IMR-90 (cell line): ENCODE measurements at places on chromosomes 5 and 9. TPM values are rescaled to one million over a fixed set of nuclear protein-coding genes. Genes with fewer than 3 reads are reported as not detected.

Gene KIF12
- not detected in 2 replicates for total RNA-seq

Gene PCDHA12
- total RNA-seq, result not detected in 2 replicates

GRCh38 chr9:131492070-131492469 lies 10.6 kb upstream of the POMT1 start:
- no peak overlapping the region for H3K4me3 ChIP-seq
- H3K4me1 ChIP-seq, result no peaks in the 10 kb centered on the region
- H3K36me3 ChIP-seq, result peaks cover 94% of the 10 kb centered on the region

DNA sequence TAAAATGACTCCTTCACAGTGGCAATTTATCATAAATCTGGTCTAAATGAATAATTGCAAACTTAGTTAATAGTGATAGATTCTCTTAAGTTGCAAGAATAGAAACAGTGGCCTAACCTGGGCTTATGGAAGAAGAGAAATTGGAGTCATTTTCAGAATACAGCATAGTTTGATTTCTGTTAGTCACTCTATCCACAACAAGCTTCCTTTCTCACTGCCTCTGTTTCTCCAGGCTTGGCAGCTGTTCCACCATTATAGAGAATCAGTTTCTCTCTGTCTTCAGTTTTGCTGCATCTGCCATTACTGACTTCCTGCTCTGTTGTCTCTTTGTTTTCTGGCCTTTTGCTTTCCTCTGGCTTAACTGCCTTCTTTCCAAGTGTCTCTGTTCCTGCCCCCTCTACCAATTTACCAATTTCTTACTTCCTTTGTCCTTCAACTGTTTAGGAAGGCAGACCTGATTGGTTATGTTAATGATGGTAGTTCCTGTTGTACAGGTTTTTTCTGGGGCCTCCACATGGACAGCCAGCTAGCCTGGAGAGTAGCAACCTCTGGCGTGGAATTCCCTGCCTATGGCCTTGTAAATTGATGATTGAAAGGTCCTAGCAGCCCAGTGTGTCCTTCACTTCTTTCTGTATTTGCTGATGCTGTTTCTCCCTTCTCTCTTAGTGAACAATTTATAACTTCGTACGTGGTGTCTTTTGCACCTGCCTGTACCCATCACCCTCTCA lies 75.9 kb upstream of the RASGRF2 start:
- 0 out of 2 replicates have a peak, but pooled peaks cover 2% of the 10 kb centered on the region for H3K36me3 ChIP-seq
- no peaks in the 10 kb centered on the region for H3K27me3 ChIP-seq
- H3K4me3 ChIP-seq, result no peak overlapping the region
- DNase-seq, result no peak

- no peak overlapping the region for H3K4me3 ChIP-seq
- H3K36me3 ChIP-seq, result peaks cover 5% of the 10 kb centered on the region
- peaks cover 9% of the 10 kb centered on the region for H3K4me1 ChIP-seq
- H3K27me3 ChIP-seq, result no peaks in the 10 kb centered on the region
- peak; percentile 96 for DNase-seq
These were observed 117.3 kb downstream of the GDNF start for GRCh38 chr5:37722236-37723161.

DNA sequence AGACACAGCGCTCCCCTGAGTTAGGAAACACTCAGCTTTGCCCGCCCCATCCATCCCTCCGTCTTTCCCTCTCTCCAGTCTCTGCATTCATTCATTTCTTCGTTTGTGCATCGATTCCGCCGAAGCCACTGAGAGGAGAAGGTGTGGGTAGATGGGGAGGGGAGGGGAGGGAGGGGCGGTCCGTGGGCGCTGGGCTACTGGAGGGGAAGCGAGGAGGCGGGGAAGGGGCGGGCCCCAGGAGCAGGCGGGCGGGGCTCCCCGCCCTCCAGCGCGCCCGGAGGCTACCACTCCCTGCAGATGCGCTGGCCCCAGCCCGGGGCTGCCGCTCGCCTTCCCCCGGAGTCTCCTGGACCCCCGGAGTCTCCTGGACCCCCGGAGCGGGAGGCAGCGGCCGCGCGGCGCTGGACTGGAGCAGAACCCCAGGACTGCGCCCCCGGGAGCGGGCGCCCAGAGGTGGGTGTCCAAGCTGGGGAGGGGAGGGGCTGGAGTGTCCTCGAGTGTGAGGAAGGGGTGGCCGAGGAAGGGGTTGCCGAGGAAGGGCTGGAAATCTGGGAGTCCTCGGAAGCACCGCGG lies 159.5 kb downstream of the C9orf152 start:
- peak; percentile 79 for DNase-seq
- H3K27me3 ChIP-seq, result no peaks in the 10 kb centered on the region
- peaks cover 1% of the 10 kb centered on the region; the same call in 1 of the 2 replicates for H3K36me3 ChIP-seq
- H3K4me1 ChIP-seq, result peaks cover 9% of the 10 kb centered on the region
- peak overlapping the region; percentile 71 for H3K4me3 ChIP-seq

DNA sequence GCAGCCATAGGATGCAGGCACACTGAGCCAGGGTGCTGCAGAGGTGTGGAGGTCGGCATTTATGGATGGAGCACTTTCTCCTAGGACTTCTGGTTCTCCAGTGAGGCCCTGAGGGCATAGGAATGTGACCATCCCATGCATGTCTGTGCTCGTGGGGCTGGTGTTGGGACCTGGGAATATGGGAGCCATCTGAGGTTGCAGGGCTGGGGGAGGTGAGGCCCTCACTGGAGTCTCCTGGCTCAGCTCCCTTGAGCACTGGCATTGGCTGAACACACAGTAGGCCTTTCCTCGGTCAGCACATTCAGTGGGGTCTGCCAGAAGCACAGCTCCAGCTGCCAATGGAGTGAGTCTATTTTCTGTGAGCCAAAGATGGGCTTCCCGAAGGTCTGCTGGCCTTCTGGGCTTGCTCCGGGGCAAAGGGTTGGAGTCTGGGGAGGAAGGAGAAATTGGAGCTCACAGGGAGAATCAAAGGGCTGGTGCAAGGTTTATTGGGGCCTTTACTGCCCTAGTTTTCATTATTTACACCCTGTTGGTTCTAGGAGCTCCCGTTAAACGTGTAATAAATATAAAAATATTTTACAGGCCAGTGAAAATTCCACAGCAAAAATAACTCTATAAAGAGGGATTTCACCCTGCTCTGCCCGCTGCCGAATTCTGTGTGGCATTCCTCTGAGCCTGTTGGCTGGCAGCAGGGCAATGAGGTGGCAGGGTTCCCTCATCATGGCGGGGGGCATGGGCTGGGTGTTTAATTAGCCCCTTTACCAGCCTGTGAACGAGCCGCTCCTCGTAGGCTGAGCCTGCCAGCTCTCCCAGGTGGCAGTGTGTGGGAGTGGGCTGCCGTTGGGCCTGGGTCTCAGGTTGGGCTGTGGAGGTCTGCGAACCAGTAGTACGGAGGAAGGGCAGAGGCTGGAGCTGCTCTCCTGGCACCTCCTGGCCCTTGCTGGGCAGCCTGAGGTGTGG lies 31.6 kb upstream of the PITX1 start:
- H3K4me3 ChIP-seq, result no peak overlapping the region
- no peak overlapping the region for H3K27ac ChIP-seq
- H3K36me3 ChIP-seq, result peaks cover 3% of the 10 kb centered on the region; the same call in 1 of the 2 replicates
- peaks cover 6% of the 10 kb centered on the region; the same call in 1 of the 2 replicates for H3K27me3 ChIP-seq
- H3K4me1 ChIP-seq, result no peaks in the 10 kb centered on the region

- H3K4me3 ChIP-seq, result no peak overlapping the region
- peaks cover 2% of the 10 kb centered on the region; the same call in 1 of the 2 replicates for H3K4me1 ChIP-seq
- no peaks in the 10 kb centered on the region; the same call in 1 of the 2 replicates for H3K27me3 ChIP-seq
These were observed 2.1 kb upstream of the PSIP1 start for GRCh38 chr9:15512889-15513288.

DNA sequence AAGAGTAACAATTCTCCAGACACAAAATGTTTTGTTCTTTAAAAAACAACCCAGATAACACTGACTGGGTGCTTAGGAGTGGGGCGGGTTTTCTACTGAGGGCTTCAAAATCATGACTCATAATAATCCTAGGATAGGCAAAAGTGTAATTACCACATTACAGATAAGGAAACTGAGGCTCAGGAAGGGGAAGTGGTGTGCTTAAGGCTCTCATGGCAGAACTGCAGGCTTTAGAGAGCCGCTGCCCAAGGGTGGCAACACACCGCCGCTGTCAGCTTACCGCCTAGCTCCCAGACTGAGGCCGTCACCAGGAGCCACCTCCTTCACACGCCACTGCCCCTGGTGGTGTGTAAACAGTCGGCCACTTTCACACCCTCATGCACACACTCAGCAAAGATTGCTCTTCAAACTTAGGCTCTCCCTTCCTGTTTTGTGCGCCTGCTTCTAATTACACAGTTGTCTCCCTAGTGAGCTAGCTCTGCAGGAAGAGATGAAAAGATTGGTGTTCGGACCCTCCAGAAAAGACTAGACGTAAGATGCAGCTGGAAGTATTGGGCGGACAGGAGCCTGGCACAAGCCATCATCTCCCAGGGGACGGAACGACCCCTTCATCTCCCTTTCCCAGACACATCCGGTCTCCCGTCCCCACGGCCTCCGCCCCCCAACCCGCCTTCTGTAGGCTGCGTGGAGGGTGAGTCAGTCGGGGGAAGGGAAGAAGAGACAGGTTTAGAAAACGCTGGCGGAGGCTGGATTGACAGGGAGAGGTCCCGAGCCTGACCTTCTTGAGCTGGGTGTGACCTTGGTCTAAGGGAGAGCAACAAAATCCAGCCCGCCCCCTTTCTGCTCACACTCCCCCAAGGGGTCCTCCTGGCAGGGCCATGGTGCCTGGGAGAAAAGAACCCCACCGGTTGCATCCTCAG lies 162.7 kb downstream of the SYK start:
- no peak overlapping the region for H3K27ac ChIP-seq
- no peaks in the 10 kb centered on the region for H3K27me3 ChIP-seq
- DNase-seq, result no peak
- H3K4me3 ChIP-seq, result no peak overlapping the region
- H3K4me1 ChIP-seq, result peaks cover 5% of the 10 kb centered on the region

GRCh38 chr9:133533857-133534256 lies 647 bp upstream of the ADAMTSL2 start:
- peaks cover 60% of the 10 kb centered on the region for H3K27me3 ChIP-seq
- peaks cover 1% of the 10 kb centered on the region; the same call in 1 of the 2 replicates for H3K4me1 ChIP-seq
- H3K4me3 ChIP-seq, result no peak overlapping the region
- no peak for DNase-seq
- H3K36me3 ChIP-seq, result no peaks in the 10 kb centered on the region

GRCh38 chr5:98307811-98308210 lies 465.7 kb upstream of the RGMB start:
- H3K4me3 ChIP-seq, result no peak overlapping the region
- no peaks in the 10 kb centered on the region for H3K27me3 ChIP-seq
- H3K4me1 ChIP-seq, result peaks cover 10% of the 10 kb centered on the region; the same call in 1 of the 2 replicates
- H3K27ac ChIP-seq, result peak overlapping the region; percentile 45
